ENCODE measurements at places on chromosomes 4 and X.
A peak's percentile ranks its signal among the peaks of the same experiment; 100 is the strongest.

DNA sequence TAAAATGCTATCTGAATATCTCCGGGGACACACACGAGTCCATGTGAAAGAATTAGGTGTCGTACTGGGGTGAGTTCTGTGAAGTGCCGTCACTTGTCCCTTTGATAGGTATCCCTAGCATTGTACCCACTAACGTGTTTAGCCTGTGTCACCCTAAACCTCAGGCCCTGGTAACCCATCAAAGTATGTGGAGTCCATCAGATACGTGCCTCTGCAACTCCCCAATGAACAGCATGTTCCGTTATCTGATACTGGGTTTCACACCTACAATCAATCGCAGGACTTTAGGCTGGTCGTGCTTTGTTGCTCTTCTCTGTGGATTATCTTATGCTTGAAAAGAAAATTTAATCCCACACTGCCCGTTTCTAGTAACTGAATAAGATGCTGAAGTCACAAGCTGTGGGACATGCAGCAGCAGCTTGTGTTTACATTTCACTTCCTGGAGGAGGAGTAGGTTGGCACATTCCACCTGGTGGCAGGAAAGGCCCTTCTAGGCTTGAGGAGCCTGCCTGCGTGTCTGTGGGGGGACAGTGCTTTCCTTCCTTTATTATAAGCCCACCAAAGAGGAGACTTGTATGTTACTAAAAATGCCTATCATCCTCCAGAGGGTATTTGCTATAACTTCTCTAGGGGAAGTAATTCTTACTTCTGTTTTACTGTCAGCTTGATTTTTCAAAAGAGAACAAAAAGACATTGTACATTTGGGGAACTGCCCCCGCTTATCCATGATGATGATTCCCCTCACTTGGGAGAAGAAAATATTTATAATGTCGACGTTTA lies 127.2 kb downstream of the FNIP2 start:
- DNase-seq: no peak

DNA sequence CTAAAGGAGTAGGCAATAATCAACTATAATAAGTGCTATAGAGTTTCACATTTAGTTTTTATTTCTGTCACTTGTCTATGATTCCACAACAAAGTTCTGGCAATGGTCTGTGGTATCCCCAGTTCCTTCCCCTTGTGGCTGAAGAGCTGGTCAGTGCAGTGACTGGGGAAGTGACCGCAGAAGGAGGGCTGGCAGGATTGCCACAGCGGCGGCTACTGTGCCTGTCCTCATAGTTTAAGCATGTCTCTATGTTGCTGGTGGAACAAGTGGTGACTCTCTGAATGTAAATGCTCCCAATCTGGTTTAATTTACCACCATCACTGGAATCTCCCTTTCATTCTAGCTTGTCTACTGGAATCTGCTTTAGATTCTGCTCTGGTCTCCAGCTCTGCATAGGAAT lies 170.6 kb upstream of the GK2 start:
- no peak for DNase-seq

DNA sequence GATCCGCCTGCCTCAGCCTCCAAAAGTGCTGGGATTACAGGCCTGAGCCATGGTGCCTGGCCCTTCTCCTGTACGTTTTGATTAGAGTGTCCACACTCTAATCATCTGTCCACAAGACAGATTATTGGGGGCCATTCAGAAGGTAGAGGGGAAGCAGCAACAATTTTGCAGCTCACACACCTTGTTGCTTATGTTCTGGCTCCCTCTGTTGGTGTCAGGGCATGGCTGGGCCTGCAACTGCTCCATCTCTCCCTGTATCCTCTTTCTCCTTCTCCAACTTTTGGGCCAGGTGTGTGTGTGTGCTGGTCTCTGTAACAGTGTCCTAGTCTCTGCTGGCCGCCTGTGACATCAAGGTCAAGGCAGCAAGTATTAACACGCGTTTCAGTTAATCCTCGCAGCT lies 125.5 kb upstream of the MBNL3 start:
- DNase-seq: no peak

DNA sequence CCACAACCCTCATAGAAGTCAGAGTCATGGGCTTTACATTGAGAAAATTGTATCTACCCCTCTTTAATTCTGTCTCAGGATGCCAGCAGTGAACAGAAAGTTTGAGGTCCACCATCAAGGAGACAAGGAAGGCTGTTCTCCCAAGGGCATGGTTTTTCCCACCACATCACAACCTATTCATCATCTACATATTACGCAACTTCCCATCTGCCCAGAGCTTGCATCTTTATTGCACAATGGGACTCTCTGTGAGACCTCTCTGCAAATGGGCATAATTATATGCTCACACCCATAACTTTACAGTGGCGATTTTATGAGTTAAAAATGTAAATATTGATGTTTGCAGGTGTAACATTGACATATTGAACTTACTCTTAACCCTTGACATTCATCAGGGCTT lies 38.9 kb downstream of the PAGE2 start:
- no peak for DNase-seq

- no peak for DNase-seq
These were observed 9.9 kb upstream of the MID1 start for GRCh38 chrX:10630320-10630719.

GRCh38 chr4:14771504-14772175 lies 230.6 kb upstream of the CPEB2 start:
- DNase-seq: no peak

DNA sequence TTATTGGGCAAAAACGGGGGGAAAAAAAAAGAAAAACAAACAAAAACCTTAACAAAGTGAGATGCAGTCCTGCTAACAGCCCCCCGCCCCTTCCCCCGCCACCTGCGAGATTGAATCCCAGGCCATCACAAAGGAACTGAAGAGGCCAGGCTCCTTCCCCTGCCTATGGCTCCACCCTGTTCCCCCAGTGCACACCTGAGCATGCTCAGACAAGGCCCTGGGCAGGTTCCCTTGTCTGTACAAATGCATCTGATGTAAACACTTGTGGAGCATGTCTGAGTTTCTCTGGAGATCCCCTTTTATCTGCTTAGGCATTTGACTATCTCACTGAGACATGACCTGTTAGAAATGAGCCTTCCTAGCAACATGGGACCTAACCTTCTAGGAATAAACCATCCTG lies 983.7 kb upstream of the PABPC4L start:
- DNase-seq: no peak

DNA sequence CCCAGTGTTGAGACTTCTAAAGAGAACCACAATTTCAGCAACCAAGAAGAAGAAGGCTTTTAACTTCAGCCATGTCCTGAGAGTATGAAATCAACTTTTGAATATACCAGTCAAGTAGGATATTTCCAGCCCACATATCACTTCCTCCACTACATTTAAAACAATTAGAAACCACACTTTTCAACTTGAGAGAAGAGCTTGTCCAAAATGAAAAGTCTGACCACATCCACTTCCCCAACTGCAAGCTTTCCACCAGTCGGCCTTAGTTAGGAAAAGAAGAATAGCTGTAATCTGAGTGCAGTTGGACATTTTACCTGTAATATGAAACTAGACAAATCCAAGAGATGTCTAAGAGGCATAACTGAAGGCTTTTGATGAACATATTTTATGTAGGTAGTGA lies 101.9 kb upstream of the SLC7A11 start:
- DNase-seq: no peak

- DNase-seq: no peak
These were observed 1282.3 kb upstream of the TENM3 start for GRCh38 chr4:180960743-180961401.

DNA sequence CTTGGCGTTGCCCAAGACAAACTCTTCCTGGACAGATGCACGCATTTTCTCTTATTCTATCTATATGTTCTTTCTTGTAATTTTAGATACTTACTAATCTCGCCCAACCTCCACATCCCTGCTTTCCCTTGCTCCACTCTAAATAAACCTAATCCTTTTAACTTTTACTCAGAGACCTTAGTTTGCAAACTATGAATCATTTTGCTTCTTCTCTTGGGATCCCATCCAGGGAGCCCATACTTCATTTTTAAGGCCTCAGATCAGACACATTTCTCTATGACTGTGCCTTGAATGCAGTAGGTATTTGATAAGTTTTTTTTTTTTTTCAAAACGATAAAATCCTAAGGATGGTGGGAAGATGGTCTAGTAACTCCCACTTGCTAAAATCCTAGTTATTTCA lies 353.8 kb upstream of the HAND2 start:
- no peak for DNase-seq

- no peak for DNase-seq
These were observed 3.0 kb downstream of the NLGN3 start for GRCh38 chrX:71147496-71148277.

- DNase-seq: peak; percentile 87
These were observed 247 bp upstream of the PPA2 start for GRCh38 chr4:105474099-105474518.

DNA sequence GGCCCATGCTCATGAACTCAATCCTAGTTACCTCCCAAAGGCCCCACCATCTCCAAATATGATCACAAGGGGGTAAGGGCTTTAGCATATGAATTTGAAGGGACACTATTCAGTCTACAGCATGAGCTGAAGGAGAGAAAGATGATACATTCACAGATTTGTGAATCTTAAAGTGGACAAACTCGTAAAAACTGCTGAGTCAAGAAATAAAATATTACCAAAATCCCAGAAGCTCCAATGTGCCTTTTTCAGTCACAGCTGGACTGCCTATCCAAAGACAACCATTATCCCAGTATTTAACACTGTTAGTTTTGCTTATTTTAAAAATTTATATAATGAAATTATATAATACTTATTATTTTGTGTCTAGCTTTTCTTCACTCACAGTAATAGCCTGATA lies 109.0 kb downstream of the CXXC4 start:
- no peak for DNase-seq

DNA sequence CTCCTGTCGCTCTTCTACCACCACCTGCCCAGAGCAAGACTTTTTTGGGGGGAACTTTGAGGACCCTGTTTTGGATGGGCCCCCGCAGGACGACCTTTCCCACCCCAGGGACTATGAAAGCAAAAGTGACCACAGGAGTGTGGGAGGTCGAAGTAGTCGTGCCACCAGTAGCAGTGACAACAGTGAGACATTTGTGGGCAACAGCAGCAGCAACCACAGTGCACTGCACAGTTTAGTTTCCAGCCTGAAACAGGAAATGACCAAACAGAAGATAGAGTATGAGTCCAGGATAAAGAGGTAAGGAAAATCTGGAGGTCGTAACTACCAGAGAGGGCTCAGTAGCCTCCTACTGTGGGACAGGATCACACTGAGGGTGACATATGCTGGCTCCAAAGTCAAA lies 364.5 kb downstream of the MAPK10 start:
- no peak for DNase-seq

GRCh38 chr4:2116687-2117400 lies 57.7 kb downstream of the NAT8L start:
- DNase-seq: no peak

GRCh38 chrX:139784807-139785206 lies 76.8 kb upstream of the MCF2 start:
- no peak for DNase-seq

DNA sequence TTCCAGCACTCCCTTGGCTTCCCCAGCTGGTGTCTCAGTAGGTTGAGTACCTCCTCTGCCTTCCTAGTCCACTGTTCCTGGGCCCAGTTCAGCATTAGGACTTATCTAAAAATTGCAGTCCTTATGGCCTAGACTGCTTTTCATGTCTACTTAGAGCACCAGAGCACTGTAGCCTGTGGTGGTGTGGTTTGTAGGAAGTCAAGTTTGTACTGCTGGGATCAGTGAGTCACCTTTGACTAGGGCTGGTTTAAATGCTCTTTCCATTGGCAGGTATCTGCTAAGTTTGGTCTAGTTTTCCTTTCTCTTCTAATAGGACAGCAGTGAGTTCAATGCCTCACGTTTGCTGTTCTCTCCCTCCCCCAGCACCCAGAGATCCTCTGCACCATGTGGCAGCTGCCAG lies 233.6 kb upstream of the WDFY3 start:
- no peak for DNase-seq

GRCh38 chr4:140704964-140705363 lies 51.2 kb downstream of the TBC1D9 start:
- no peak for DNase-seq

DNA sequence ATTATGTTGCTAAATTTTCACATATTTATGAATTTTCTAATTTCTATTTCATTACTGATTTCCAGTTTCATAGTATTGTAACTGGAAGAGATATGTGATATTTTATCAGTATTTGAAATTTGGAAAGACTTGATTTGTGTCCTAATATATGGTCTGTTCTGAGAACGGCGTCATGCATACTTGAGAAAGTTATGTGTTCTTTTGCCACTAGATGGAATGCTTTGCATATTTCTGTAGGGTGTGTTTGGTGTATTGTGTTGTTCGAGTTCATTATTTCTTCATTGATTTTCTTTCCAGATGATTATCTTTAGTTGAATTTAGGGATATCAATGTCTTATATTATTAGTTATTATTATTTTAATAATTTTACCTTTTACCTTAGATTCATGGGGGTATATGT lies 110.6 kb upstream of the ITM2A start:
- no peak for DNase-seq

Data from activated CD4-positive, alpha-beta T cell treated with anti-CD3 and anti-CD28 coated beads, Interleukin-2, Interleukin-4, amounts not matched to agents 100 ng/mL and 50 ng/mL, durations not matched to agents 16 hours and 8 hours (primary cell).